ENCODE measurements at places on chromosomes 13 and 19.

DNA sequence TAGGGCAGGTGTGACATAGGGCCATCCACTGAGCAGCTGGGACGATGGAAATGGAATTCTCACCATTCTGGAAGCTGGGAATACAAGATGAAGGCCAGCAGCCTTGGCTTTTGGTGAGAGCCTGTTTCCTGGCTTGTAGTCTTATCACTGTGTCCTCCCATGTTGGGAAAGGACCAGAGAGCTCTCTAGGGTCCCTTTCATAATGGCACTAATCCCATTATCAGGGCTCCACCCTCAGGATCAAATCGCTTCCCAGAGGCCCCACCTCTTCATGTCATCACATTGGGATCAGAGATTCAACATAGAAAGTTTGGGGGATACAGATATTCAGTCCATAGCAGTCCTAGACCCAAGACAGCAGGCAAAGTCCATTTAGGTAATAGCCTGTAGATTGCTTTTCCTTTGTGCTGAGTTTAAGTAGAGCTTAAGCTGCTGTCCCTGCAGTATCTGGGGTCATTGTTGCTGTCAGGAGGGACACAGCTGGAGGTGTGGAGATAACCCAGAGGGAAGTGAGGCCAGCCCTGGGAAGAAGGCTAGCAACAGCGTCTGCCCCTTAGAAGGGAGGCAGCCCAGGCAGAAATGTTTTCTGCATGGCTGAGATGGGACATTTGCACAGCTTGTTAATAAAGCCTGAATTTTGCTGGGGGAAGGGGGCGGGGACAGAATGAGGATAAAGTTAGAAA lies 136.5 kb upstream of the GPR12 start:
- DNase-seq, result no peak

DNA sequence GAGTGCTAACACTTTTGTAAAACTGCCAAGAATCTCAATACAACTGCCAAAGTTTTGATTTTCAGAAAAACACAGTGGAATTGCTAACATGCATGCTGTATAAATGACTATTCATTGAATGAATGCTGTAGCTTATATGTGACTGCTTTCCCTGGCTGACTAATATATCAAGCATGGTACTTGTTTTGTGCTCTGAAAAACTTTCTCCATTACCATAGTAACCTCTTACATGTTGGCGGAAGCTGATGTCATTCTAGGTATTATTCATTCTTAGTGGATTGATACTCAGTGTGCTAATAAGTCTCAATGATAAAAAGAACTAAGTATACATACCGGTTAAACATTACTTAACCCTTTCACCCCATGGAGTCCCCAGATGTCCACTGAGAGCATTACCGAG lies 166.1 kb upstream of the MYO16 start:
- DNase-seq, result peak; percentile 94

DNA sequence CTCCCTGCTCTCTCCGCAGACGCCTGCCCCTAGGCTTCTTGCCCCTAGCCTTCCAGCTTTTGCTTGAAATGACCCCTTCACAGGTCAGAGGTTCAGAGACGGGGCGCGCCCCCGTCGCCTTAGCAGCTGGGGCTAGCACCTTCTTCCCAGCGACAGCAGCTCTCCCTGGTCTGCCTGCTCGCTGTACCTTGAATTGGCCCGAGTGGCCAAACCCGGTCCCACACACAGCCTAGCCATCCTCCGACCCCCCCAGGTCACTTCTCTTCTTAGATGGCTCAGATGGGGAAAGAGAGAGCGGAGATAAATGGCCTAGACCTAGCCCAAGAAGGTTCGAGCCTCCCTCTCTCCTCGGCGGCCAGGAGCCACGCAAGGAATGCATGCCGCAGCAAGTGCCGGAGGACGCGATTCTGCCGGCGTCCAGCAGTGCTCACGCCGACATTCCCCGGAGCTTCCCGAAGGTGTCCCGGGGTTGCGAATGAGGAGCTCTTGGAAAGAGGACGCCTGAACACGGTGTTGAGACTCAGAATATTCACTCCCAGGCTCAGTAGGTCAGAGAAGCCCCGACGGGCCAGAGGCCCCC lies 1.3 kb downstream of the CDX2 start:
- DNase-seq, result no peak

DNA sequence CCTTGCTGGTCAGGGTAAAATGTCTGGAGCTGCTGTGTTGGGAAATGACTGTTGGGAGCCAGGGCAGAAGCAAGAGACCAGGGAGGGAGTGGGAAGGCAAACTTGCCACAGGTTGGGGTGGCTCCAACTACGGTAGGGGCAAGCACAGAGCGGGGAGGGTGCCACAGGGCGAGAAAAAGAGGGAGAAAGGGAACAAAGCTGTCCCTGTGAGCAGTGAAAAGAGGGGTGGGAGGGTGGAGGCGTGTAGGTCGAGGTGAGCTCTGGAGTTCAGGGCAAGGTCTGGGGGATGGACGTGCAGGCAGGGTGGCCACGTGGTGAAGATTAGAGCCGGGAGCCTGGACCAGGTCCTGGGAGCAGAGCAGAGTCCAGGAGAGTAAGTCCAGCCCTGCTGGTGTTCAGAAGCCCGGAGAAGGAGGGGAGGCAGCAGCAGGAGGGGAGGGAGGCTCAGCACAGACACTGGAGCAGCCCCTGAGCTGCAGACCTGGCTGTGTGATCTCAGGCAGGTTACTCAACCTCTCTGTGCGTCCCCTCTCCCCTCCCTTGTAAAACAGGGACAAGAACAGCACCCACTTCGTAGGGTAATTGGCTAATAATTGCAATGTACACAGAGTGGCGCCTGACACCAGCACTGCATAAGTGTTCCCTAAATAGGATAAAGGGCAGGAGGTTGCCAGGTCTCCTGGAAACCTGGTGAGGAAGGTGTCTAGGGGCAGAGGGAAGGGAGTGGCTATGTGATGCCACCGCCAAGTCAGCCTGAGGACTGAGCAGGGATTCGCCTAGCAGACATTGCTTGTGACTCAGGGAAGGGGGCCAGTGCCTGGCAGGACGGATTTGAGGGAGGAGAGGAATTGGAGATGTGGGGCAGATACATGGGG lies 3.2 kb upstream of the POLR2E start:
- DNase-seq, result peak; percentile 25

DNA sequence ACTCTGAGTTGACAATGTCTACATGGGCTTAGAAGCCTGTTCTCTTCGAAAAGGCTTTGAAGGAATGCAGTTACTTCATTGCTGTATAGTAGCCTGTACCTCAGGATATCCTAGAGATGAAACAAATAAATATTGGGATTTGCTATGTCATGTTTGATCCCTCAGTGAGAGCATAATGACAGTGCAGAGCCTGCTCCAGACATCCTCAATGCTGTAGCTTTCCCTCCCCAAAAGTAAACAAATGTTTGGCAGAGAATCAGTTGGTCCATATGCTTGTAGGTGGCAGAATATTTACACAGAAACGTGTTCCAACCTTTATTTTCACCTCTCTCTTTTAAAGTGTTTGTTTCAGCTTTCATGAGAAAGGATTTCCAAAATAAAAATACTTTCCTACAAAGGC lies 515.3 kb upstream of the SGCG start:
- no peak for DNase-seq

DNA sequence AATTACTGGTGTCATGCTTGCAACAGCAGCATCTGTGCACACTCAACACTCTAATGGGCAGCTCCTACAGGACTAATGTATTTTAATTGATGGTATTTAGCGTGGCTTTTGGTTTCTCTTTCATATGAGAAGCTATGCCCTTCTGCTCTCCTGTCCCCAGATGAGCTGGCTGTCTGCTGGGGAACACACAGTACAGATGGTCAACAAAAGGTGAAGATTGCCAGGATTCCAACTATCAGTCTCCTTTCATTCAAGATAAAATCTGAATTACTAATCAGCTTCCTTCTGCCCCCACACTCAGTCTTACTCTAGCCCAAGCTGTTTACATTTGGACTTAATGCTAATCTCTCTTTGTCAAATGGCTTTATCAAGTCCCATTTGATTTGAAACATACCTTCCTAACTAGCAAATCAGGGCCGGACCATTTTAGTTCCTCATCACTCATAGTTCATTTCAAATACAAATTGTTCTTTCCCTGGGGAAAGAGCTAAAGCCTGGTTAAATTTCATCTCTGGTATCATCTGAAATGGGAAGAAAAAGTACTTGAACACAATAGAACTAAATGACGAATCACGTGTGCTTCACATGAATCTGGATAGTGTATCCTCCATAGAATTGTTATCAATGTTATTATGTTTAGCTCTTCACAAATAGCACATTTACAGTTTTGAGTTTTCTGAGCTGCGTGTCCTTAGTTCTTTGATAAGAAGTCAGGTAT lies 988.0 kb downstream of the PCDH17 start:
- no peak for DNase-seq

DNA sequence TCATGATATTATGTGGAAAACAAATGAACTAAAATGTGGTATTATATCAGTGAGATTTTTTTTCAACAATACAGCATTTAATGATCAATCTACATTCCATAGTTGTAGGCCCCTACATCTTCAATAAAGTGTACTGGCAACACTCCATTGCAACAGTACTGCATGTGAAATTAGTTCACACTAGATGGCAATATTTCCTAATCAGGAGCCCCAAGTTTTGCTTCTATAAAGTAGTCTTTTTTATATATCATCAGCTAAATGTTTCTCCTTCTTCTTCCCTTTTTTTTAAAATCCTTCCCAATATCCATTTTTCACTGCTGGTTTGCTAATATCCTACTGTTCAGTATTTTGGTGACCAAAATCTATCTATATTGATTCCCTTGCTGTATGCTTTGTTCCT lies 528.3 kb upstream of the ATXN8OS start:
- DNase-seq, result no peak

- no peak for DNase-seq
Observed at GRCh38 chr13:78138756-78139155, 220.1 kb upstream of the EDNRB start.

GRCh38 chr19:10815969-10816644 lies 19.9 kb downstream of the TMED1 start:
- DNase-seq, result peak; percentile 59

- no peak for DNase-seq
Observed at GRCh38 chr19:44824761-44825160, 15.9 kb downstream of the BCAM start.

GRCh38 chr19:53521373-53522202 lies 16.4 kb upstream of the ZNF331 start:
- DNase-seq, result no peak
